ENCODE measurements at places on chromosomes 13 and 19.

DNA sequence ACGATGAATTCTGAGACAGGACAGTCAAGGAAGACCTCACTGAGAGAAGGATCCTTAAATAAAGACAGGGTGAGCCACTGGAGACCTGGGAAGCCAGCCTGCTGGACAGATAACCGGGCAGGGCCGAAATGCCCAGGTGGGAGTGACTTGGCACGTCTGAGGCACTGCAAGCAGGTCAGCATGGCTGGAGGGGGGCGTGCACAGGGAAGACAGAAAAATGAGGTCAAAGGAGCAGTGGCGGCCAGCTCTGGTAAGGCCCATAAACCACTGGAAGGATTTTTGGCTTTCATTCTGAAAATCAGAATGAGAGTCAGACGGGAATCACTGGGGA is 5.8 kb upstream of the ATP1A3 start:
- DNase-seq, result no peak

- DNase-seq, result no peak
Observed at GRCh38 chr19:56133858-56134653, 7.0 kb upstream of the ZNF444 start.

DNA sequence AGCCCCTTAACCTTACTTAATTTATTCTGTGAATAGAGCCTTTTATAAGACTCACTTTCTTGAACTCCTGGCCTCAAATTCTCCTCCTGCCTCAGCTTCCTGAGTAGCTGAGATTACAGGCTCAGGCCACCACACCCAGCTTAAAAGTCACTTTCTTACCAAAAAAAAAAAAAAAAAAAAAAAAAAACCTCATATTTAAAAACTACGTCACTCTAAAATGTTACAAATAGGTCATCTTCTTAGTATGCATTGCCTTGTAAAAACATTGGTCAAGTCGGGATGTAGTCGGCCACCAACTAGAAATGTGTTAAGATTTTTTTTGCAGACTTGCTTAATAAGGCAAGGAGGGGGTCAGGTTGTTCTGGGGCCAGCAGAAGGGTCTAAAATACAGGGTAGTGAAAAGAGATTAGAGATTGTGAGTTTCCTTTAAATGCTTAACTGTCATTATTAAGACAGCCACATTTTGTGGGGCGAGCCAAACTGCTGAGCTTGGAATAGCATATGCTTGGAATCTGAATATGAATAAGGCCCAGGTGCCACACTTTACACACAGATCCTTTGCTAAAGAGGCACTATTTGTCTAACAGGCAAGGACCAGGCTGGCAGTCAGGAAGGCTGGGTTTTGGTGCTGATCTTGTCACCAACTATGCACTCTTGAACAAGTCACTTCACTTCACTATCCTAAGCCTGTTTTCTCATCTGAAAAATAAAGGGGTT is 16.5 kb upstream of the IL17D start:
- no peak for DNase-seq

- no peak for DNase-seq
Observed at GRCh38 chr13:50382951-50383350, 367.7 kb downstream of the KCNRG start.

DNA sequence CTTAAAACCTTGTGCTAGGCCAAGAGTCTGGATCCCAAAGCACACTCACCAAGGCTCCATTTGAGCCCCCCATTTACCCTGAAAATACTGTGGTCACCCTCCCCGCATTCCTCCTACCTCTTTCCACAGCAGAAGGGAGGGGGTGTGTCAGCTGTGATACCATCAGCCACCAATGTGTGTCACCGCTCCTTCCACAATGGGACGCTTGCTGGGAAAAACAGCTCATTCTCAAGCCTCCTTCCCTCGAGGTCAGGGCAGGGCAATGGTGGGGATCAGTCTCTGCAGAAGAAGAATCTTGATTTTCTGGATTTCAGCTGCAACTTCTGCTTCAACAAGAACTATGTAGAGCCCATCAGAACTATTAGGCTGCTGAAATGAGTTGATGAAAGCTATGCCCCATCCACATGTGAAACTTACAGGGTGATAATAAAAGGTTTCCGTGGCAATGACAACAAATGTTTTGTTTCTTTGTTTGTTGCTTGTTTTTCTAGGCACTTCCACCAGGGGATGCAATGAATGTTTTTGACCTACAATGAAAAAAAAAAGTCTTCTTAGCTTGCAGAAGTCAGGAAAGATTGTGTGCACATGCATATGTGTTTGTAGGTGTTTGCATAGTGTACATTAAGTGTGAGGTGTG is 26.4 kb upstream of the ZNF507 start:
- no peak for DNase-seq

Measured in right cardiac atrium (tissue), 5 donors.